ENCODE measurements at places on chromosomes 16 and 17.
A peak's percentile ranks its signal among the peaks of the same experiment; 100 is the strongest.

DNA sequence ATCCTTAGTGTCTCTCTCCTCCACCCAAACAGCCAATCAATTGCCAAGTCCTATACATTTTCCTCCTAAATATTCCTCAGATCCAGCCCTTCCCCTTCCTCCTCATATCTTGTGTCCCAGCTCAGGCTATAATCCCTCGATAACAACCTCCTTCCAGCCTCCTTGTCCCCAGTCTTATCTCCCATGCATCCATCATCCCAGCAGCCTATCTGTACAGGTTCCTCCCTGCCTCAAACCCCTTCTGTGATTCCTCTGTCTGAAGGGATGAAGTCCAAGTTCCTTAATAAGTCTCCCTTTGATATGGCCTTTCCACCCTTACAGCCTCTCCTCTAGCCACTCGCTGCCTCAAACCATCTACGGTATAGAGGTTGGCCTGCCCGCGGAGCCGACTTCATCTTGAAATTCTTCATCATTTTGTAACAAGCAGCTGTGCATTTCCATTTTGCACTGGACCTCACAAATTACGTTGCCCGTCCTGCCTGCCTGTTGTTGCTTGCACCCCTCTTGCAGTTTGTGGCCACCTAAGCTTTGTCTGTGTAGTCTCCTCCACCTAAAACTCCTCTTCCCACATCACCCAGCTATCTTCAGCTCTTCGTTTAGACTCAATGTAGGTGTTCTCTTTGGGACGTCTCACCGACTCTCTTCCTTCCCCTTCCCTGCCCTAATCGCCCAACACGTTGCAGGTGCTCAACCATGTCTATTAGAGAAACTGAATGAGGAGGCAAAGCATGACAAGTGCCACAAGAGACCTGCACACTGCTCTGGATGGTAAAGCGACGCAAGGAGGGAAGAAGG lies 786 bp upstream of the CDK5RAP3 start:
- no peak for DNase-seq

- peak; percentile 88 for DNase-seq
These were observed 31.5 kb downstream of the CDK5RAP3 start for GRCh38 chr17:48002266-48002915.

GRCh38 chr16:12513076-12513790 lies 290.5 kb downstream of the CPPED1 start:
- no peak for DNase-seq

DNA sequence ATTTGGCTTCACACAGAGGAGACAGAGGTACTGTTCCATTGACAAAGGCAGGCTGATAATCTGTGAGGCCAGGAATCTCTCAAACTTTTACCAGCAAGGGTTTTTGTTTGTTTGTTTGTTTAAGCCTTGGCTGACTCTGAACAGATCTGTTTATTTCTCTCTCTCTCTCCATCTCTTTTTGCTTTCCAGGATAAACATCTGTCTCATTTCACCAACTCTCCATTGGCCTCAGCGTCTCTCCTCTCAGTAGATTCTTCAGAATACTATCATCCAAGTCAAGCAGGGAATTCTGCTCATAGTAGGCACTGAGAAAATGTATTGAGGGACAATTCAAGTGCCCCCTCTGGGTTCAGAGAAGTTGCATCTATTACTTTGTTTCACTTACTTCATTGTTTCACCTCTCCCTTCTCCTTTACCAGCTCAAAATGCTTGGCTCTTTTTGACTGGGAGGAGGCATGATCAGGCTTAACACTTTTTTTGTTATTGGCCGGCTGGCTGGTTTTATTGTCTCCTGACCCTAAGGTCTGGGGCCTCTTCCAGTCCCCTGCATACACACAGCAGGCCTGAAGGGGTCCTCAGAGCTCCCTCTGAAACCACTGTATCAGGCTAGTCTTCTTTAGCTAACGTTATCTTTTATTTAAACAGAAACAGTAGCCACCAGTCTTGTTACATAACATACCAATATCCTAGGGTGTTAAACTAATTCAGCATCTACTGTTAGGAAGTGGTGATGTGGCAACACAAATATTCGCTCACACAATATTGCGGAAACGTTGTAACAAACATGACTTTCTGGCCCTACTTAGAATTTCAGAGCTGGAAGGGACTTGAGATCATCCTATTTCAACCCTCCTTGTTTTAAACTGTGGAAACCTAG lies 2.0 kb upstream of the YPEL2 start:
- peak; percentile 70 for DNase-seq

GRCh38 chr16:64092271-64092670 lies 1029.6 kb downstream of the CDH11 start:
- peak; percentile 90 for DNase-seq

All from fibroblast of skin of right quadriceps (primary cell).